Activated CD8-positive, alpha-beta memory T cell treated with anti-CD3 and anti-CD28 coated beads for 1 hour (primary cell): ENCODE measurements at places on chromosomes 16 and 17.
A peak's percentile ranks its signal among the peaks of the same experiment; 100 is the strongest.

DNA sequence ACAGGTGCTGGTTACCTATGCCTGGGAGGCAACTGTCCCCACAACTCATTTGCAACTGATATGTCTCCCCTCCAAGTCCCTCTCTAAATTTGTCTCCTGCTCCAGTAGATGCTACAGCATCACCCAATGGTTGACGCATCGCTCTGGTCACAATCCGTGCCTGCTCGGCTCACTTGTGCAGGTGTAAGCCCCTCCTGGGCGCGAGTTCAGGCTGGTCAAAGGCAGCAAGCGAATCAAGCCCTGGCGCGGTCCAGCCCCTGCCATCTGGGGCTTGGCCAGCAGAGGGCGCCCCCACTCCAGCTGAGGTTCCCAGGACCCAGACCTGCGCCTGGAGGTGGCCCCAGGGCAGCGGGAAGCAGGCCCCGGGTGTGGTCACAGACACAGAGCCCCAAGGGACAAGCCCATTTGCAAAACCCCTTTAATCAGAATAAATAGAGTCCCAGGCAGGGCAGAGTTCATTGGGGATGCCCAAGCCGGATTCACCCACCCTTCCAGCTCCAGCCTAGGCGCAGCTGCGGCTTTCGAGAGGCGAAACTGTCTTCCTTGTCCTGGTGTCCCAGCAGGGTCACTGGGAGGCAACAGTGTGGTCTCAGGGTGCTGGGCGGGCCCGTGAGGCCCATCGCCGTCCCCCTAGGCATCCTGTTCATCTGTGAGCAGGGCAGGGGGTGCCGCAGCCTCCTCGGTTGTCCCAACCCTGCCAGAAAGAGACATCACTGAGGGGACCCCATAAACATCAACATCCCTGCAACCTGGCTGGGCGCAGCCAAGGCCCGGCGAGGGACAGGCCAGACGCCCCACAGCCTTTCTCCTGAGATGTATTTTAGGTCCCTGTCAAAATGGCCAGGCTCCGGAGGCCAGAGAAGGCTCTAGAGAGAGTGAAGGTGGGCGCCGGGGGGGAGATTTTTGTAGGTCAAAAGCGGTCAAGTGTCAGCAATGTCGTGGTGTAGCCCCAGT is 15.8 kb downstream of the TMC6 start:
- peak; percentile 71 for DNase-seq

DNA sequence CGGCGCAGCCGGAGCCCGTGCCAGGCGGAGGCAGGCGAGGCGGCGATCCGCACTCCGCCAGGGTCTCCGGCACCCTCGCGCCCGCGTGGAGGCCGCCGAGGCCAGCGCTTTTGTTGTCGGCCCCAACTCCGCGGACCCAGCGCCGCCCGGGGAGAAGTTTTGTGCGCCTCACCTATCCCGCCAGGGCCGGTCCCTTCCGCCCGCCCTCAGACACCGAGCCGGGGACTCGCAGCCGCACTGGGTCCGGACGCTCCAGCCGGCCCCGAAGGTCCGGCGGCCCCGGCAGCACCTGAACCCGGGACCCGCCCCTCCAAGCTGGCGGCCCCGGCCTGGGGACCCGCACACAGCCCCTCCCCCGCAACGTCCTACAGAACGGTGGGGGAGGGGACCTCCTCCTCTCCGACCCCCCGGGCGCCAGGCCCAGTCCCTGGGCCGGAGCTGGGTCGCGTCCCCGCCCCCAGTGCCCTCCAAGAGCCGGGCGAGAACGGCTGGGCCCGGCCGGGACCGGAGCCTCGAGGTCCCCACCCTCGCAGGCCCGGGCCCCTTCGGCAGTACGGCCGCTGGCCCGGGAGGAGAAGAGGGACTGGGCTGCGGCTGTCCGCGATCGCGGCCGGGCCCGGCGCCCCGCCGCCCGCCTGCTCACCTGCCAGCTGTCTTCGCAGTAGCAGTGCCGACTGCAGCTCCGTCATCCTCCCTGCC is 698 bp downstream of the UBE2G1 start:
- no peak for DNase-seq

GRCh38 chr17:81715872-81716673 is 4.0 kb downstream of the SLC25A10 start:
- no peak for DNase-seq

DNA sequence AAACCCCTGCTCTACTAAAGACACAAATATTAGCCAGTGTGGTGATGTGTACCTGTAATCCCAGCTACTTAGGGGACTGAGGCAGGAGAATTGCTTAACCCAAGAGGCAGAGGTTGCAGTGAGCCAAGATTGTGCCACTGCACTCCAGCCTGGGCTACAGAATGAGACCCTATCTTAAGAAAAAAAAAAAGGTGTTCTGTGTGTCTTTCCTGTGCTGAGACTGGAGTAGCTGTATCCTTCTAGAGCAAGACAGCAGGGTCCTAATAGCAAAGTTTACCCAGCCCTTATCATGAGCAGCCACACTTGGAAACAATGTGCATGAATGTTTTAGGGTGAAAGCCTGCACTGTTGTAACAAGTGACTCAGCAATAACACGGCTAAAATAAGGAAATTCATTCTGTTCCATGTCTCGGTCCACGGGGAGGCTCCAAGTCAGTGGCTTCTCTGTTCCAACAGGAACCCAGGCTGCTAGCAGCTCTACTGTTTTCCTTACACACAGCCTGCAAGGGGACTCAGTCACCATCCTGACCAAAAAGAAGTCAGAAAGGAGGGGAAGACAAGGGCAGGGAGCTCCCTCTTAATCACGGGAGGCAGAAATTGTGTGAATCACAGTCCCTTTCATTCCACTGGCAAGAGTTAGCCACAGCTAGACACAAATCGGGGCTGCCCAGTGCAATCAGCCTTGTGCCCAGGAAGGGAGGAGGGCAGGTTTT is 7.1 kb upstream of the SLC5A11 start:
- DNase-seq = no peak

DNA sequence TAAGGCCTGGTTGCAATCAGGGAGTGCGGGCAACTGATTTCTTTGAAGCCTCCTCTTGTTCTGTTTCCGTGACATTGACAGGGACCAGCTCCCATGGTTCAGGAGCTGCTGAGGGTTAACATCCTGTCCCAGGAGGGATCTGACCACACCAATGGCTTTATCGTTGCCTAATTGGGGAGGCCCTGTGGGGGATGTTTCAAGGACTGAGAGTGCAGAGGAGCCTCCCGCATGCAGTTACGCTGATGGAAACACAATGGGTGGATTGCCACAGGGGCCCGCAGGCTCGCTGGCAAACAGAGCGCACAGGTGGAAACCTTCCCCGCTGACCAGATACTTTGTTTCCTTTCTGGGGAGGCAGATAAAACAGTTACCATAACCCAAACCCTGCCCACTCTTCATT is 23.8 kb upstream of the ABCC1 start:
- DNase-seq = no peak

DNA sequence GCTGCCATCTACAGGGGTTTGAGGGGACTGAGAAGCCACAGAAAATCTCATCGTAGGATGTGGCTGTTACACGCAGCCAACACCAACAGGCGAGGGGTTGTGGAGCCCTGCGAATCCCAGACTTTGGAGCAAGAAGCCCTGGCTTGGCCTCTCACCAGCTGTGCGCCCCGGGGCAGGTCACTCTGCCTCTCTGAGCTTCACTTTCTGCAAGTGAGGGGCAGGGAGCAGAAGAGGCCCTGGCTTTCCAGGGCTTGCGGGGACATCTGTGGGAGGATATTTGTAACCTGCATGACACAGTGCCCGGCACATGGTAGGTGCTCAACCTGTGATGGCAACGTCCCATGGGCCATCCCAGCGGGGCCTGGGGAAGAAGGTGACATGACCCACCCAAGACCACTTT is 32.9 kb upstream of the CIBAR2 start:
- DNase-seq = no peak

DNA sequence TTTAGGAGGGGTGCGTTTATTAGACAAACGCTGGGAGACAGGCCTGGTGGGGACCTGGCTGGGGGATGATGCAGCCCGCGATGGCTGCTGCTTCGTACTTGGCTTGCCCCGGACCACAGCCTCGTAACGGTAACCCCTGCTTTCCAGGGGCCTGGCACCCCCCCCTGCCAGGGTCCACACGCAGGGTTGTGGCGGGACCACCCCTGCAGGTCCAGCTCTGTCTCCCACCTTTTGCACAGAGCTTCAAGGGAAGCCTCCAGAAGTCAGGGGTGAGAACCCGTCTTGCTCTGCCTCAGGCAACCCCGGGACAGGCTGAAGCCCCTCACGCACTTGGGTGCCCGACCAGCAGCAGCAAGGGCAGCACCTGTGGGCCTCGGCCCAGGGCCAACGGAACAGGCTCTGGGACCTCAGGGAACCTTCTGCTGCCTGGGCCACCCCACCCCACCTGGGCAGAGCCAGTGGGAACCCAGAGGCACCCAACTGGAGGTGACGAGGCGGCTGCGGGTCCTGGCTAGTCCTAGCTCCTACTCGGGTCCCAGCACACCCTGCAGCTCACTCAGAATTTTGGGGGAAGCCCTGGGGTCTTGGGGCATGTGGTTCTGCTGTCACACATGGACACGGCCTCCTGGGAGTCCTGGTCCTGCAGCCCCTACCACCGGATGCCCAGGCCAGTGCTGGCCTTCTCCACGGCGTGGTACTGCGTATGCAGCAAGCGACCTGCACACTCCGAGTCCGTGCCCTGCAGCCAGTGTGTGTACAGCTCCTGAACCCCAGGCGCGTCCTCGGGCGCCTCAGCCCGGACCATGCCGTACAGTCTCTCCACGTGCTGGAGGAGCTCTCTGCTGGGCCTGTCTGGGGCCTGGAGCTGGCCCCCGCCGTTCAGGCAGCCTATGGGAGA is 3.1 kb downstream of the HAGHL start:
- no peak for DNase-seq

GRCh38 chr16:24953306-24953705 is 61.9 kb downstream of the ARHGAP17 start:
- no peak for DNase-seq

DNA sequence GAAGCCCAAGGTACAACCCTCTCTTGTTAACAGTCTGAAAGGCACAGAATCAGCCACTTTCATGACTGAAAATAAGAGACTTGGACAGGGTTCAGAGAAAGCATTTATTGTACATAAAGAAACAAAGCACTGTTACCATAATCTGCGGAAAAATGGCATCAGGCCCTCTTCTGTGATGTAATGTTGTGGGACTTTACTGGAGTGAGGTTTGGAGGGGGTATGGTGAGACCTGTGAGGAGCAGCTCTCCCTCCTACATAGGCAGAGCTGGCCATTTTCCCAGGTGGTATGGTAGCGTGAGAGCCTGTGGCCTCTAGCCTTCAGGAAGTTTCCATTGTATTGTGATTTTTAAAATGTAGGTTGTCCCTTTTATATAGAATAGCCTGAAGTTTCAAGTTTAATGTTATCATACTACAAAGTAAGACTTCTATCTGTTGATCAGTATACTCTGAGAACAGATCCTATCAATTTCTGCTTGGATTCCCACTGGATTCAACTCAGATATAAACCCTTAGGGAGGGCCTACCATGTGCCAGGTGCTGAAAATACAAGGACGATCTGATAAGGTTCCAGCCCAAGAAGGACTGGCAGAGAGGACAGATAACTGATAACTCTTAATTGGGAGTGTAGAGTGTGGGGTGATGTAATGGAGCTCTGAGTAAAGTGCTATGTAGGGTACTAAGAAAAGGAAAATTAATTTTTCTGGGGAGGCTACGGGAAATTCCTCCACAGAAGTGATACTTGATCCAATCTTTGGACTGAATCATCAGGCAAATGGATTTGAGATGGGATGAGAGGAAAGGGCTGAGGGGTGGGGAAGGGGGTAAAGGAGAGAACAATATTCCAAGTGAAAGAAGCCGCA is 4.1 kb upstream of the YPEL2 start:
- DNase-seq = no peak

GRCh38 chr17:82943339-82943738 is 103.5 kb upstream of the ZNF750 start:
- no peak for DNase-seq

DNA sequence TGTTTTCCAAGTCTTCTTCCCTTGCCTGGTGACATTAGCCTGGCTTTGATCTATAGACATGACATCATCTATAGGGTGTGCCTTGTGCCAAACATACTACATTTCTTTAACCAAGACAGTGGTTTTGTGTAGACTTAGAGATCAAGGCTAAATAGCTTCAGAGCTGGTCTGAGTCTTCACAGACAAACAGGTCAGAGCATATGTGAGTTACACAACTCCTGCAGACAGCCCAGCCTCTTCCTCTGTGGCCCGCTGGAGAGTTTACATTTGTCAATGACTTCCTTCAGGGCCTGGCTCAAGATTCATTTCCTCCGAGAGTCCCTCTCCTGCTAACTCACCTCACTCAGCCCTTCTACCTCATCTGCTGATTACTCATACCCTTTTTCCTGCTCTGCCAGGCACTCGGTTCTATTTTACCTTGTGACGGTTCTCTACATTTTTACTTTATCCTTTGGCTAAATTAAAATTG is 73.1 kb upstream of the TANC2 start:
- DNase-seq = no peak

- DNase-seq = no peak
Observed at GRCh38 chr17:35866341-35866950, 2.2 kb downstream of the HEATR9 start.

DNA sequence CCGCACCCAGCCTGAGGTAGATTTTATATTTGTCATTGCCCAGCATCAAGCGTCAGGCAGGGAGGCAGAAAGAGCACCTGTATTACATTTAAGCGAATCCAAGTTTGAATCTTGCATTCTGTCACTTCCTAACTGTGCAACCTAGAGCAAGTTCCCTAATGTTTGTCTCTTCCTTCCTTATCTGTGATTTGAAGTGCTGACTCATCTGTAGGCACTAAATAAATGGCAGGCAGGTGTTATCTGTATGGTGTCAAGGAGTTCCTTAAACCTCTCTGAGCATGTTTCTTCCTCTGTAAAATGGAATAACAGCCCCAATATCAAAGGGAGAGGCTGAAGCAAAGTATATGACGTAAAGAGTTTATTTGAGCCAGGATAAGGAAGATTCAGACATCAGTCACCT is 24.3 kb downstream of the GP2 start:
- no peak for DNase-seq

GRCh38 chr17:6334386-6334785 is 100.5 kb downstream of the AIPL1 start:
- DNase-seq = no peak

GRCh38 chr17:72775919-72776318 is 316.6 kb downstream of the SLC39A11 start:
- DNase-seq = no peak

GRCh38 chr17:36993227-36993626 is 44.5 kb downstream of the AATF start:
- DNase-seq = no peak

DNA sequence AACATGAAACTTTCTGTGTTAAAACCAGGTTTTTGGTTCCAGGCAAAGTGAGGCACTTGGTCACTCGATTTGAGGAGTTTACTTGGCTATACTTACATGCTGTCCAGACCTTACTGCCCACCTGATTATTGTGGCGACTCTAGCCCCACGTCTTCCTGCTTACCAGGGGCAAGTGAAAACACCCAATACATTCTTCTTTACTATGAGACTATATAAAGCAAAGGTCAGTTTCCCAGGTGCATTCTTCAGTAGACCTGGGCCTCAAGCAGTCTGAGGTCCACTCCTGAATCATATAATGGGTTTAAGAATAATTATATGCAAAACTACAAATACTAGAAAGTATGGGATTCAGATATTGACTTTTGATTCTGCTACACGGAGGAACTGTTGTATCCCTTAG is 86.2 kb downstream of the EFCAB5 start:
- DNase-seq = no peak
